ENCODE measurements at places on chromosomes 1 and 21. TPM values are rescaled to one million over a fixed set of nuclear protein-coding genes. Genes with fewer than 3 reads are reported as not detected.

The MSH4 gene
- total RNA-seq = 0.20 TPM

DNA sequence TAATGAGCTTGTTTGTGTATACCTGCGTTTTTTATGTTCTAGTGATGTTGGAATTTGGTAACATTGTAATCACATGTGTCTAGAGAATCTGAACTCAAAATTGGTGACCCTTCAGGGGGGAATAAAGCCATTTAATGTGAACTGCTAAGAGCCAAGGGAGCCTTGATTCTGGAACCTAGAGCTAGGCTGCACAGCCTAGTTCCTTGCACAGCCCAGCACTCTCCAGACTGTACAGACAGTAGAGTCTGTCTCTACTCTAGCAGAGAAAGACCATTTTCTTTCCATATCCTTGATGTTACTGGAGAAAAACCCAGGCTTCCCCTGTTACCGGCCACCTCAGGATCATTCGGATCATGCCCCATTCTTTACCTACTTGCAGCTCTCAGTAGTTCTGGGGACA lies 8.6 kb downstream of the ARV1 start:
- no peak for DNase-seq
- peak overlapping the region; percentile 43 for H3K27ac ChIP-seq
- peaks cover 10% of the 10 kb centered on the region for H3K36me3 ChIP-seq
- H3K4me3 ChIP-seq = no peak overlapping the region

DNA sequence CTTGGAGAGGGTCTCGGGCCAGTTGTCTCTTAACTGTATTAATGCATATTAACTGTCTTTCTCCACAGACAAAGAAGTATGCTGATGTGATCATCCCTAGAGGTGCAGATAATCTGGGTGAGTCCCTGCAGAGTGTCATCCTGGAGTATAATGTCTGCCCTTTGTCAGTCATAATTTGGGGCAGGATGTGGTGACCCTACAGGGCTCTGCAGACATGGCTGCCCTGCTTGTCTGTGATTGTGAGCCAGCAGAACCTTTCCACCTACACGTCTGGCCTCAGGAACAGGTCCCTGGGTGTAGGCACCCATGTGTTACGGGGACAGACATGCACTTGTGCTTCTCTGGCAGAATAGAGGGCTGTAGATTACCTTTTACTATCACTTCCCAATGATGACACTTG lies 78.4 kb downstream of the UCK2 start:
- no peak for DNase-seq
- no peak overlapping the region for H3K27ac ChIP-seq
- peaks cover 21% of the 10 kb centered on the region for H3K36me3 ChIP-seq
- H3K27me3 ChIP-seq = no peaks in the 10 kb centered on the region
- H3K4me3 ChIP-seq = no peak overlapping the region

GRCh38 chr1:203556047-203556851 lies 62.3 kb downstream of the OPTC start:
- peak overlapping the region; percentile 44 for H3K4me3 ChIP-seq
- no peak for DNase-seq
- H3K4me1 ChIP-seq = peaks cover 57% of the 10 kb centered on the region
- no peaks in the 10 kb centered on the region for H3K27me3 ChIP-seq

DNA sequence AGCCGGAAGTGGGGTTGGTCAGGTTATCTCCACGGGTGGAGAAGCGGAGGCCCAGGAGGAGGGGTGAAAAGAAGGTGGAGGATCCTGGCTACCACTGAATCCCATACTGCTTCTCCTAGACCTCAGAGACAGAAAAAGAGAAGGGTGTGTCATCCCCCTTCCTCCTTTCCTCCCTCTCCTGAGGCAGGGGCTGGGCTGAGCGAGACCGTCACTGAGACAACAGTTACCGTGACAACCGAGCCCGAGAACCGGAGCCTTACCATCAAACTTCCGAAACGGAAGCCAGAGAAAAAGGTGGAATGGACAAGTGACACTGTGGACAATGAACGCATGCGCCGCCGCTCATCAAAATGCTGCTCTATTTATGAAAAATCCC lies 42.1 kb upstream of the NBPF3 start:
- H3K4me1 ChIP-seq = no peaks in the 10 kb centered on the region
- no peak overlapping the region for H3K27ac ChIP-seq
- peaks cover 2% of the 10 kb centered on the region for H3K36me3 ChIP-seq

DNA sequence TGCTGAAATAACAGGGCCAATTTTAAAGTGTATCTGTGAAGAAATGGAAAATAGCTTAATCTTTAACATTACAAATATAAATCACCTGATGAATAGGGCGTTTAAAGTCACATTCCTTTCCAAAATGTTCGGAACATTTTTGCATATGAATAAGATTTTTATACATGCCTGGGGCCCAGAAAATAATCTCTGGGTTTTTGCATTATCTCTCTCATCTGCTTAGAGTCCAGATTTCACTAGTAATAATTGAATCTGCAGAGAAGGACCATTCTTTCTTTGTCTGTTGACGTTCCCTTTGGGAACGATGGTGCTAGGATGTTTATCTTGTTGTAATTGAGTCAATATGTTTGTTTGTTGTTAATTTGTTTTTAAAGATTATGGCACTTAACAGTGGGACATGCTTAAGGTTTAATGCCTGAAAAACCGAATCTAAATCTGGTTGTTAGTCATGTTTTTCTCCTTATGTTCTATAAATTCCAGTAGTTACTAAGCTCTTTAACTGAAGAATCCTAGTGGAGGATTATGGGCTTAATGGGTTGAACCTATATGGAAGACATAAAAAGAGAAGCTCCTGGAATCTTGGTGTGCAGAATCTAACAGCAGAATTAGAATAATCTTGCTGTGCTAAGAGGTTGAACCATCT lies 140.6 kb downstream of the VPS13D start:
- peaks cover 25% of the 10 kb centered on the region for H3K4me1 ChIP-seq
- peaks cover 30% of the 10 kb centered on the region for H3K36me3 ChIP-seq
- H3K27ac ChIP-seq = no peak overlapping the region
- H3K27me3 ChIP-seq = no peaks in the 10 kb centered on the region
- H3K4me3 ChIP-seq = no peak overlapping the region

- H3K36me3 ChIP-seq = no peaks in the 10 kb centered on the region
- no peaks in the 10 kb centered on the region for H3K4me1 ChIP-seq
- peaks cover 2% of the 10 kb centered on the region for H3K27me3 ChIP-seq
- H3K27ac ChIP-seq = no peak overlapping the region
- no peak for DNase-seq
- no peak overlapping the region for H3K4me3 ChIP-seq
Observed at GRCh38 chr21:25409978-25410377, 197.3 kb downstream of the MRPL39 start.

DNA sequence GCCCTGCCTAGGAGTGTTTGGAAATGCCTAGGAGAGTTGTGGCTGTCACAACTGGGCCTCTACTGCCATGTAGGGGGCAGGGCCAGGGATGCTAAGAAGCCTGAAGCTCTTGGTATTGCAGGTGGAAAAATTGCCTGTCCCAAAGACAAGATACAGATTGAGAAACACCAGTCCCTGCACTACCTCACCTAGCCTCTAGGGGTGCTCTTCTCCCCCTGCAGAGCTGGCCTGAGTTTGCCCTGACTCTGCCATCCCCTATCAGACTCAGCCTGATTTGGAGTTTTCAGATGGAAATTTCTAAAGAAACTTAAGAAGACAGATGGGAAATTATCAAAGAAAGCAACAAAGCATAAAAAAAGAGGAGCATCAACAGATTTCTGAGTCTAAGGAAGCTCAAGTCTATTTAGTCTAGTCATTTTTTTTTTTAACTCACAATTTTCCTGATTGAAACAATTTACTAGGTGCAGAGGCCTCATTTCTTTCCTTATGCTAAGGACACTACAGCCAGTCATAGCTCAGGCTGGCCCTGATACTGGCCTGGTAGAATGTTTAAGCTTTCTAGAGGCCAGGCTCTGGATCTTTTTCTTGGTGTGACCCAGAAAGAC lies 61.4 kb upstream of the LRRN2 start:
- no peaks in the 10 kb centered on the region for H3K4me1 ChIP-seq
- H3K4me3 ChIP-seq = no peak overlapping the region
- DNase-seq = no peak
- H3K27ac ChIP-seq = no peak overlapping the region
- peaks cover 65% of the 10 kb centered on the region for H3K27me3 ChIP-seq
- no peaks in the 10 kb centered on the region for H3K36me3 ChIP-seq

GRCh38 chr1:172704420-172705210 lies 45.7 kb downstream of the FASLG start:
- DNase-seq = no peak
- H3K27ac ChIP-seq = no peak overlapping the region
- H3K4me3 ChIP-seq = no peak overlapping the region
- no peaks in the 10 kb centered on the region for H3K4me1 ChIP-seq

- no peaks in the 10 kb centered on the region for H3K36me3 ChIP-seq
- no peak overlapping the region for H3K4me3 ChIP-seq
- H3K27me3 ChIP-seq = no peaks in the 10 kb centered on the region
Observed at GRCh38 chr21:8989261-8989711, 1532.1 kb upstream of the TPTE start.

DNA sequence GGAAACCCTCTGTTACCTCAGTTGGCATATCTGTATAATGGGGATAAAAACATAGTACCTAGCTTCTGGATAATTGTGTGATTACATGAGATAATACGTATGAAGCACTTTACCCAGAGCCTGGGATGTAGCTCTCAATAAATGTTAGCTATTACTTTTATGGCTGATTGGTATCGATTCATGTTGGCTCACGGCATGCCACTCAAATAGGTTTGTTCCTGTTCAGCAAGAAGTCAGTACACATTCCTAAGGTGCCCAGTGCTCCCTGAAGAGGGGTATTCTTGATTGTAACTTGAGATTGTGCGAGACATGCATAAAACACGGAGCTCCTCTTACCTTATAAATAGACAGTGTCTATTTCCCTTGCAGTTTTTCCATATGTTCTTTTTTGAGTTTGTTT lies 78.5 kb upstream of the GALNT2 start:
- DNase-seq = no peak
- peaks cover 2% of the 10 kb centered on the region for H3K4me1 ChIP-seq
- peaks cover 9% of the 10 kb centered on the region for H3K27me3 ChIP-seq
- H3K27ac ChIP-seq = no peak overlapping the region
- H3K36me3 ChIP-seq = no peaks in the 10 kb centered on the region
- no peak overlapping the region for H3K4me3 ChIP-seq

DNA sequence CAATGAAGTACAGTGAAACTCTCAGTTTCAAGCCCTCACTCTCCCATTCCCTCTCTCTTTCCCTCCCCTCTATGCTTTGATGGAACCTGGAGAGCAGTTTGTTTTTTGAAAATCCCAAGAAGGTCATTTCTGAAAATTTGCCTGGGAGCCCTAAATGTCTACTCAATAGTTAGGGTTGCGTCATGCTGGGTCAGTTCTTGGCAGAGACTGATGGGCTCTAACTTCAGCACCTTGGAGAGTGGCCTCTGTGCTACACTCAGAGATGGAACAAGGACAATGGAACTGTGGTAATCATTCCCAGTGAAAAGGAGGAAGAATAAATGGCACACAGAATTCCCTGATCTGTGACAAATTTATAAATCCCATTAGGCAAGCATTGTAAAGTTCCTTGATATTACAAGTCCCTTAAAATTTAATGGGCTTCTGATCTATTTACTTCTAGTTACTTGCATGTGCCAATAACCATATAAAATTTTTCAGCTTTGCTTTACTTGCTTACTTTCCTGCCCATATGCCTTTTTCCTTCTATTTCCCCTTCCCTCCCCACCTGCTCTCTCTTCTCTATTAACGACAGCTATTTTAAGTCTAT lies 182.9 kb upstream of the KCND3 start:
- H3K4me3 ChIP-seq = no peak overlapping the region
- no peaks in the 10 kb centered on the region for H3K4me1 ChIP-seq
- DNase-seq = no peak
- H3K36me3 ChIP-seq = no peaks in the 10 kb centered on the region
- H3K27me3 ChIP-seq = peaks cover 3% of the 10 kb centered on the region

DNA sequence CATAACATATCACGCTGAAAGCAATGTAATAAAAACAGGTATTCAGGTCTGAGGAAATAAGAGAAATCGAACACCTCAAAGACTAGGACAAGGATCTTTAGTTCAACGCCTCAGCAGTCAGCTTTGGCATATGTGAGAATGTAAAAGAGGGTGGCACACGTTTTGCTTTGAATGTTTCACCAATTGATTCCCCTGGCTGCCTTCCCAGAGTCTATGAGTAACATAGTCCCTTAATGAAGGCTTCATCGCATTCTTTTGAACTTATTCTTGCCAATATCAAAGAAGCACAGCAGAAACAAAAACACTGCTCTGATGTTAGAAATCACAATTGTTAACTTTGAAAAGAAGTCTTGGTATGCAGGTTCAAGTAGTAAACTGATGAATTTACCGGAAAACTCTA lies 764.8 kb downstream of the ADGRL2 start:
- H3K27me3 ChIP-seq = no peaks in the 10 kb centered on the region
- no peaks in the 10 kb centered on the region for H3K36me3 ChIP-seq
- peaks cover 60% of the 10 kb centered on the region for H3K4me1 ChIP-seq
- DNase-seq = no peak

GRCh38 chr1:212132025-212132424 lies 96.5 kb downstream of the DTL start:
- no peaks in the 10 kb centered on the region for H3K4me1 ChIP-seq
- DNase-seq = no peak
- no peak overlapping the region for H3K27ac ChIP-seq
- peaks cover 3% of the 10 kb centered on the region for H3K36me3 ChIP-seq
- H3K4me3 ChIP-seq = no peak overlapping the region
- no peaks in the 10 kb centered on the region for H3K27me3 ChIP-seq

GRCh38 chr21:26534517-26534916 lies 38.6 kb downstream of the CYYR1 start:
- DNase-seq = no peak
- no peaks in the 10 kb centered on the region for H3K4me1 ChIP-seq
- H3K27ac ChIP-seq = no peak overlapping the region
- no peaks in the 10 kb centered on the region for H3K27me3 ChIP-seq
- no peaks in the 10 kb centered on the region for H3K36me3 ChIP-seq

- H3K4me1 ChIP-seq = peaks cover 27% of the 10 kb centered on the region
- peak within 1 kb of the TSS; percentile 90 for H3K27ac ChIP-seq
- peak within 1 kb of the TSS; percentile 79 for H3K4me3 ChIP-seq
- H3K27me3 ChIP-seq = no peaks in the 10 kb centered on the region
- peaks cover 2% of the 10 kb centered on the region for H3K36me3 ChIP-seq
Observed at GRCh38 chr1:155050560-155051341, at the start of gene ADAM15. ADAM15 (plus strand) TSS chr1:155051316; CDS start chr1:155051387, 71 bp downstream.

DNA sequence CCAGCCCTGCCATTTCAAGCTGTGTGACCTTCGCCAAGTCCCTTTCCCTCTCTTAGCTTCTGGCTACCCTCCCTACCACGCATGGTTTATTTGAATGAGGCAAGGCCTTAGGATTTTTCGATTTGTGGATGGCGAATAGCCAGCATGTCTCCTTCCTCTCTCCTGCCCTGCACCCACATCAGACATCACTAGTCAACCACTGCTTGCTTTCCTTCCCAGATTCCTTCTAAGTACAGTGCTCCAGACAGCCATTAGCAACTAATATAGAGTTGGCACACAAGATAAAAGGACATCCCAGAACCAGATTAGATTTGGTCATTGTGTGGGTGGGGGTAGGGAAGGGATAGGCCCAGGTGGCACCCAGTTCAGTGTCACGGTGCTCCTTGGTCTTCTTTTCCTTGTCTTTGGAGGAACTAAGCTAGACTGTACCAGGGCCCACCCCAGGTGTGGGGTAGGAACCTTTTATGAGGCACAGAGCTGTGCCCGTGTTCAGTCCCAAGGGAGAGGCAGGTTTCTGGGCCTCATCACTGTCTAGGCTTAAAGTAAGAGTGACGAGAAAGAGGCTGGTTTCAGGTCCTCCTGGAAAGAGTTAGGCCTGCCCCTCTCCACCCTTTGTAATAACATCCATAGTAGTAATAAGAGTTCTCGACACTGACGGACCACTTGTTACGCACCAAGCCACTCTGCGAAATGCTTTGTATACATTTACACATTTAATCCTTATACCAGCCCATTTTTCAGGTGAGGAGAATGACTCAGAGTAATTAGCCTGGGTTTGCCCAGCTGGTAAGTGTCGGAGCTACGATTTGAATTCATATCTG lies 8.6 kb downstream of the ALPL start:
- peaks cover 9% of the 10 kb centered on the region for H3K4me1 ChIP-seq
- H3K4me3 ChIP-seq = no peak overlapping the region
- H3K27ac ChIP-seq = no peak overlapping the region
- DNase-seq = no peak
- H3K36me3 ChIP-seq = no peaks in the 10 kb centered on the region
- no peaks in the 10 kb centered on the region for H3K27me3 ChIP-seq

The MNDA gene
- not detected for total RNA-seq

All from chondrocyte (in vitro differentiated cells).